ENCODE measurements at places on chromosomes 11 and 22. TPM values are rescaled to one million over a fixed set of nuclear protein-coding genes. Genes with fewer than 3 reads are reported as not detected.

CASP1 gene
- 3.1 TPM for total RNA-seq

APOA5 gene
- not detected for total RNA-seq

MMP27 gene
- not detected for total RNA-seq

ACCSL gene
- total RNA-seq: not detected

KRTAP5-7 gene
- not detected for total RNA-seq

AQP11 gene
- 5.8 TPM for total RNA-seq

PSMD13 gene
- 279 TPM for total RNA-seq

MAPK1 gene
- total RNA-seq: 40.6 TPM

DNA sequence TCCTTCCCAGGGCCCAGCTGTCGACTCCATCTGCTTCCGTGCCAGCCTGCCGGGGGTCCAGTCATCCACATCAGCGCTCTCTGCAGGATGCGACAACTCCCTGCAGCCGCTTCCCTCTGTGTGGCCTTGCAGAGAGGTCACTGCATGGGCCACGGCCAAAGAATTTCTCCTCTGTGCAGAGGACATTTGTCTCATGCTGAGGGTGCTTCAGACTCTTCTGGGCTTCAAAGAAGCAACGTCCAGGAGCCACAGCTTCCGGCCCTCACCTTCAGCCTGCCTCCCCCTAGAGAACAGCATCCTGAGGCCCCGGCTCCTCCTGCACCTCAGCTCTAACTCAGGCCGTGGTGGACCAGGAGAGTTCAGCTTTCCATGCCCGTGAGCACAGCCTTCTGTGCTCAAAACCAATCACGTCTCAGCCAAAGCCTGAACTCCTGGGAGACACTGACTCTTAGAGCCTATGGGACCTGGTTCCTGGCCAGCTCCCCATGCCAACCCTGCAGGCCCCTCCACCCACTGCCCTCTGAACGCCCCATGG lies 258.9 kb downstream of the BRD1 start:
- no peak for DNase-seq

GRCh38 chr22:42866100-42866499 lies 9.0 kb upstream of the ARFGAP3 start:
- DNase-seq: no peak

DNA sequence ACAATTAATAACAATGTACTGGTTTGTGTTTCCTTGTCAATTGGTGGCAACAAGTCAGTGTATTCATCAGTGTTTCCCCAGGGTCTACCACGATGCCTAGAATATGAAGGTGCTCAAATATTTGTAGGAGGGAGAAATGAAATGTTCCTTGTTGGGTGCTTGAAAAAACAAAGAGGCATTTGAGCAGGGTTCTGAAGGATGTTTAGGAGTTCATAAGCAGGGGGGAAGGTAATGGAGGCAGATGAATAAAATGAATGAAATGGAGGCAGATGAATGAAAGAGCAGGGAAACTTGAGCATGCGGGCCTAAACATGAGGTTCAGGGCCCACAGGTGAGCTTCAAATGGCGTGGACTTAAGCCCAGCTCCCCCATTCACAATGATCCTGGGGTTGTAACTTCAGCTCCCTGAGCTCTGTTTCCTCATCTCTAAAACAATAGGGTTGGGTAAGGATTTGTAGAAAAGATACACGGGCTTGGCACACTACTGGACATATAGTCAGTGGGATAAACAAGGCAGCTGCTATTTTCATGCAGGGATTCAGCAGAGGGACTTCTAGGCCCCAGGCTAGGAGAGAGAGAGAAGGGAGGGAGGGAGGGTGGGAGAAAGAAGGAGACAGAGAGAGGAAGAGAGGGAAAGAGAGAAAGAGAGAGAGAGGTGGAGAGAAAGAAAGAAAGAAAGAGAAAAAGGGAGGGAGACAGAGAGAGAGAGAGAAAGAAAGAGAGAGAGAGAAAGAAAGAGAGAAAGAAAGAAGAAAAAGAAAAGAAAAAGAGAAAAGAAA lies 73.7 kb downstream of the MN1 start:
- DNase-seq: no peak

GRCh38 chr11:131498631-131499160 lies 128.3 kb downstream of the NTM start:
- no peak for DNase-seq

DNA sequence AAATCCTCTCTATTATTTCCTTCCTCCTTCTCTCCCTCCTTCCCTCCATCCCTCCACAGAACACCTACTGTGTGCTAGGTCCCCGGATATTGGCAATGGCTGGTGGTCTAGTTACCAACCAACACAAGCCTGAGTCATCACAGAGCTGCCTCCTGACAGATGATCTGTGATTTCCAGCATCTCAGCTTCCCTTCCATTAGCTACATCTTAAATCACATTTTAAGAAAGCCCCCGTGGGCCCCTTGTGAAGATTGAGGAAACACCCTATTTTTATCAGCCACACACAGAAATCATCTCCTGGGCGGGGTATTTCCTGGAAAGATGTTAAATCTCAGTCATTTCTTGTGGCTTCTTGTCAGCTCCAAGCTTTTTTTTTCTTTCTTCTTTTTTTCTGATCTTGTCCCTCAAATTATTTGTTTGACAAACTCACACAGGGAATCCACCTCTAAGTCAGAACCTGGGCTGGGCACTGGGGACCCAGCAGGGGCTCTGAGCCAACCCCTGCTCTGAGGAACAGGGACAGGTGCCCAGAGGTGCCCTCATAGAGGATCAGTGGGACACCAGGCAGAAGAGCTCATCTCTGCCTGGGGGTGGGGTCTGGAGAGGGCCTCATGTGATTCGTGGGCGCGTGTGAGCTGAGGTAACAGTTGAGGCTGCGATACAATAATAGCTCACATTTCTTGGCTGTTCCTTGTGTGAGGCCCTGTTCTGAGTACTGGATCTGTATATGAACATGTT lies 42.4 kb downstream of the CACNA1I start:
- no peak for DNase-seq

- no peak for DNase-seq
Observed at GRCh38 chr11:46235777-46236688, 41.4 kb upstream of the CREB3L1 start.

DNA sequence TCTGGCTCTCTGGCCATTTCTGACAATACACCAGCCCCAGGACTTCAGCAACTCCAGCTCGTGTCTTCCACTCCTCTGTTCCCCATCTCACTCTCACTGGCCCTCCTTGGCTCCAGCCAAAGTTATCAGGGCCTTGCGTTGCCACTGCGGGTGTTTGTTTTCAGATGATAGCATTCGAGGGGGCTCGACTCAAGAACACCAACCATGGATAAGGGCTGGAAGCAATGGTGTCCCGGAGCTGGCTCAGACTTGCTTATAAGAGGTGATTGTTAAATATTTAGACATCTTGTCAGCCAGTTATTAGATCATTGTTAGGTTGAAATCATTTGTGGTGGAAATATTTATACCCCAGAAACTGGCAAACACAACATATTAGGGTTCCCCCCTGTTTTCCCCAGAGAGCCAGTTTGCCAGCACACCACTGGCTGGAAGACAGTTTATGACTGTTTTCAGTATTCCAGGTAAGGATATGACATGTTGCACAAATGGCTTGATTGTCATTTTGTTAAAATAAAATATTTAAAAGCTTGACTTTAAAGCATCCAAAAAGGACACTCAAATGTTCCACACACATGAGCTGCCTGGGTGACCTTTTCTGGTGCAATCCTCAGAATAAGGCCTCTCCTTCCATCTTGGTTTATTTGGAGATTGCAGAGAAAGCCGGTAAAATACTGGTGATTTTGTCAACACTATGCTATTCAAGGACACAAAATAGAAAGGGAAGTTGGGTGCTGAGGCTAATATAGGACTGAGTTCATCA lies 98.3 kb downstream of the FBXO7 start:
- no peak for DNase-seq

DNA sequence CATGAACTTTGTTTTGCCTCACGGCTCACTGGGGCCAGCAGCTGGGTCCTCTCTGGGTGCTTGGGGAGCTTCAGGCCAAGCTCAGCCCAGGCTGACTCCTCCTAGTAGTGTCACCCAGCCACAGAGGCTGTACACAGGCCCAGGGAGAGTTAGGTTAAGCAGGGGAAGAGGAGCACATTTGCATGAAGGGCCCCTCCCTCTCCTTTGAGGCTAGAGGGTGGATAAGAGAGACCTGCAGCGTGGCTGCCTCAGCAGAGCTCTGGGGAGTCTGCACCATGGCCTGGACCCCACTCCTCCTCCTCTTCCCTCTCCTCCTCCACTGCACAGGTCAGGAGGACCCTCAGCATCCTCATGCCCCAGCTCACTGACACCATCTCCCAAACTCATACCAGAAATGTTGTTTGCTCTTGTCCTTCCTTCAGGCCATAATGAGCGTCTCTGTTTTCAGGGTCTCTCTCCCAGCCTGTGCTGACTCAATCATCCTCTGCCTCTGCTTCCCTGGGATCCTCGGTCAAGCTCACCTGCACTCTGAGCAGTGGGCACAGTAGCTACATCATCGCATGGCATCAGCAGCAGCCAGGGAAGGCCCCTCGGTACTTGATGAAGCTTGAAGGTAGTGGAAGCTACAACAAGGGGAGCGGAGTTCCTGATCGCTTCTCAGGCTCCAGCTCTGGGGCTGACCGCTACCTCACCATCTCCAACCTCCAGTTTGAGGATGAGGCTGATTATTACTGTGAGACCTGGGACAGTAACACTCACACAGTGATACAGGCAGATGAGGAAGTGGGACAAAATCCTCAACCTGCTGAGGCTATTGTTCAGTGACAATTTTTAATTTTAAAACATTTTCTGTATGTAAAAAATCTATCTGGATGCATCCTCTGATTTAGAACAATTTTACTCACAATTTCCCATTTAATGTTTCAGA lies 82.4 kb upstream of the VPREB1 start:
- no peak for DNase-seq

- DNase-seq: no peak
Observed at GRCh38 chr22:25404556-25404927, 159.9 kb upstream of the GRK3 start.

GRCh38 chr11:76629853-76630599 lies 40.5 kb downstream of the LRRC32 start:
- no peak for DNase-seq

GRCh38 chr22:35418088-35418487 lies 18.1 kb downstream of the MCM5 start:
- no peak for DNase-seq

DNA sequence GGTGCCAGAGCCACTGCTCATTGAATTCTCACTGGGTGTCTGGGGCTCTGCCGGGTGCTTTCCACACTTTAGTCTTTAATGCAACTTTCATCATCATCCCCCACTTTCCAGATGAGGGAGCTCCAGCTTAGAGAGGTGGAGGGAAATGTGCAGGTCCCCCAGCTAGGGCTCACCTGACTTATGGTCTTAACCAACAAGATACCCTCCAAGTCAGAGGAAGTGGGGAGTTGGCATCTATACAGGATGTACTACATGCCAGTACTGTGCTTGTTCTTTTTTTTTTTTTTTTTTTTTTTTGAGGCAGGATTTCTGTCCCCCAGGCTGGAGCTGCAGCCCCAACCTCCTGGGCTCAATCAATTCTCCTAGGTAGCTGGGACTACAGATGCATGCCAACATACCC lies 26.3 kb downstream of the C22orf42 start:
- no peak for DNase-seq

DNA sequence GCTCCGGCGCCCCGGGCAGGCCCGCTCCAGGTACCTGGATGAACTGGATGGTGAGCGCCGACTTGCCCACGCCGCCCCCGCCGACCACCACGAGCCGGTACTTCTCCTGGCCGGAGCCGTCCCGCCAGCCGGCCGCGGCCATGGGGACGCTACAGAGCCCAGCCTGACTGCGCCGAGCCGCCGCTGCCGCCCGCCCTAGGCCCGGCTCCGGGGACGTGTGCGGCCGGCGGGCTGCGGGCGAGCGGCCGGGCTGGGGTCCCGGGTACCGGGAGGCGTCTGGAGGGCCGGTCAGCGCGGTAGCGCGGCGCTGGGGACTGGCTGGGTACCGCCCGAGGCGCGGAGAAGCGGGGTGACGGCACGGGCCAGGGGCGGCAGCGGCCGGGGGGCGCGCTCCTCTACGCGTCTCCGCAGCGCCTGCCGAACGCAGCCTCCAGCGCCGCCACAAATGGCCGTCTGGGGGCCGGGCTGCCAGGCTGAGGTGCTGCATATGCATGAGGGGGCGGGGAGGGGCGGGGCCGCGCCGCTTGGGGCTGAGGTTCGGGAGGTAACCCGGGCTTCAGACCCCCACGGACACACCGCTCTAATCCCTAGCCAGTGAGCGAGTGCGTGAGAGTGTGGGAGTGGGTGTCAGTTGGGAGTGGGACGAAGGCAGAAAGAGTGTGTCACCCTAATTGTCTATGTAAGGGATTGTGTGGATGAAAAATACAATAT lies at the start of gene RRAS2:
RRAS2 (minus strand) TSS at position 455 of the 711 bp plus-strand sequence; CDS start at position 142, 313 bp downstream.
- DNase-seq: peak; percentile 53

GRCh38 chr22:23193196-23193827 lies 13.0 kb downstream of the BCR start:
- DNase-seq: no peak

- DNase-seq: no peak
Observed at GRCh38 chr22:27128461-27129085, 471.2 kb downstream of the MIAT start.
